ENCODE measurements at places on chromosomes 7 and 10.

- DNase-seq, result no peak
Observed at GRCh38 chr7:17709599-17709998, 230.7 kb downstream of the SNX13 start.

DNA sequence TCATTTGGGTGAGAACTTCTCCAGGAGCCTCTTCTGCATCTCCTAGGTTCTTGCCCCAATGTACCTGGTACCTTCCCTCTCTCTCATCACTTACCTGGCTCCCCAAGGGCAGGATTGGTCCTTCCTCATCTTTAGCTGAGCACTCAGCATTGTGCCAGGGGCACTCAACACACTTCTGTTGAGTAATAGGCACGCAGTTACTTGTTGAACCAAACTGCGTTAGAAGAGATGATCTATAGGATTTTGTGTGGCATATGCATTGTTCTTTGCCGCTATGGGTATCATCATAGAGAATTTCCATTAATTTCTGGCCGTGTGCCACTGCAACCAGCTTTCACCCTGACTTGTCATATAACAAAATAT, 16.4 kb downstream of the TBXAS1 start:
- no peak for DNase-seq

DNA sequence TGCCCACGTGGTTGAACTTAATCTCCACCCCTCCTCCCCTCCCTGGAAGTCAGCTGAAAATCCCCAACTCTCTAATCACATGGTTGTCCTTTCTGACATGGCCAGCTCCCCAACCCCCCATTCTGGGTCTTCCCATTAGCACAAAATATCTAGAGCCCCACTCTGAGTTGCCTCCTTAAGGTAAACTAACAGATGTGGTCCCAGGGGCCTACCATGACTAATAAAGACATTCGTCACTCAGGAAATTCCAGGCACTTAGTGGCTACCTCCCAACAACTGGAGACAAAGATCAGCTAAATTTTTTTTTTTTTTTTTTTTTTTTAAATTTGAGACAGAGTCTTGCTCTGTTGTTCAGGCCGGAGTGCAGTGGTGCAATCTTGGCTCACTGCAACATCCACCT, 21.1 kb downstream of the CCDC126 start:
- no peak for DNase-seq

DNA sequence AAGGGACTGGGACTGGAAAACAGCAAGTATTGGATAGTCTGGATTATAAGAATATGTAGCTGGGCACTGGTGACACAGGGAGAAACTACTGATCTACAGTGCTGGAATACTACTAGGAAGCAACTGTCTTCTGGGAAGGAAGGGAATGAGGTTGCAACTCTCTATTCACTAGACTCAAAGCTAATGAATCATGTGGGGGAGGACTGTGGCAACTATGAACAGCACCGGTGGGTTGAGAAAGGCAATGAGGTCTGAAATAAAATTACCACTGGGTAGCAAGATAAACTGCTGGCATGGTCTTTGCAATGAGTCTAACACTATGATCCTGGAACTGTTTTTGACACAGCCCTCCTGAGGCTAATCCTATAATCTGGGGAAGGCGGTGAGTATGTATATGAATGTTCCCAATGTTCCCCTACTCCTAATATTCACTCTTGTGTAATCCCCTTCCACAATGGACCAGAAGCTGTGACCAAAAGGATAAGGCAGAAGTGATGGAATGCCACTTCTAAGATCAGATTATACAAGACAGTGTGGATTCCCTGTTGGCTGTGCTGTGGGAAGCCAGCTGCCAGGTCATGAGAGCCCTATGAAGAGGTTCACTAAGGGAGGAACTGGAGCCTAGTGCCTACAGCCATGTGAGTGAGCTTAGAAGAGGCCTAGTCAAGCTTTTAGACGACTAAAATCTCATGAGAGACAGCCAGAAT, 101.3 kb upstream of the DNAJB12 start:
- no peak for DNase-seq

DNA sequence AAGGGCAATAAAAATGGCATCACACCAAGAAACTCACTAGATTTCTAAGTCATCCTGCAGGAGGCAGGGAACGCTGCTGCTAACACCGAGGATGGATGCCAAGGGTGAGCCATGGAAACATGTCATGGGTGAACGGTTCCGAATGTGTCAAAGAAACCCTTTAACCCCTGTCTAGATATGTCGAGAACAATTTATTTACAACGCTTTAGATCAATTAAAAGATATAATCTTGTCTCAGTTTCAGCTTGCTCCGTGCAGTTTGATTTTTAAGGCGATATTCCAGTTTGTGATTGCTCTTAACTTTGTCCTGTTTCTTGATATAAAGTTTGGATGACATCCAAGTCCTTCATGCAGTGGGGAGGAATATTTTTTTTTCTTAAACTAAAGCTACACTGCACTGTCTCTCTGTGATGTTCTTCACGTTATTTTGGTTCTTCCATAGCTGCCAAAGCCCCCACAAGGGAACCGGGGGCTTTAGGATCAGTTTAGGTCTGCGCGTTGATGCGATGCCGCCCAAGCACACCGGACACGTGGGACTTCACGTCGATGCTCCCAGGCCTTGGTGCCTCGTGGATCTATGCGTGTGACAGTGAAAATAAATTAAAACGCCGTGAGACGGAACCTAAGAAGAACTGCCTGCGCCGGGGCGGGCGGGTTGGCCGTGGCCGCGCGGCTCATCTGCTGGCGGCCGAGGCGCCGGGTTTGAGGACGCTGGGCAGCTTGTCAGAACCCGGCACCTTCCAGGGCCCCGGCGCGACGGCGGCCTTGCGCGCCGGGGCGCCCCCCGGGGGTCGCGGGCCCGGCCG, 220.3 kb downstream of the PHTF2 start:
- DNase-seq, result no peak

DNA sequence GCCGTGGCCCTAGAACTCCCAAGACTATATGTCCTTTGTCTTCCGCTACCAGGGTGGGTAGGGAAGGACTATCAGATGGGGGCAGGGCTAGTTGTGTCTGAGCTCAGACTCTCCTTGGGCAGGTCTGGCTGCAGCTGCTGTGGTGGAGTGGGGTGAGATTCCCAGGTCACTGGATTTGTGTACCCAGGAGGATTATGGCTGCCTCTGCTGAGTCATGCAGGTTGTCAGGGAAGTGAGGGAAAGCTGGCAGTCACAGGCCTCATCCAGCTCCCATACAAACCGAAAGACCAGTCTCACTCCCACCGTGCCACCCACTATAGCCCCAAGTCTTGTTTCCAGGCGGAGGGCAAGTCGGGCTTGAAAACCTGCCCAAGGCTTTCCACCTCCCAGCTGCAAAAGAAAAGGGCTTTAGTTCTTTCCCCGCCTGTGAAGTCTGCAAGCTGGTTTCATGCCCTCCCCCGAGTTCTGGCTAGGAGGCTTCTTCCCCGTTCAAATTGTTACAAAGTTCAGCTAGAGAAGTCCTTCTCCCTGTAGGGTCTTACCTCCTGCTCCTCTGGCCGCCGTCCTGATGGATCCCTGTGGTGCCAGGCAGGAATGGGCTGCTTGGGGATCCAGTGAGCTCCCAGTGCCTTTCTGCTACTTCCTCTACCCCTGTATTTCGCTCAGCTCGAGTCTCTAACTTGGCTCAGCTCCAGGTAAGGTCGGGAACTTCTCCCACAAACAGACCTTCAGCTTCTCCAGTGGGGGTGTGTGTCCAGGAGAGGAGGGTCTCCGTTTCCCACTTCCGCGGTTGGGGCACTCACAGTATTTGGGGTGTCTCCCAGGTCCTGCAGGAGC, 106.8 kb upstream of the FGL2 start:
- DNase-seq, result no peak

- DNase-seq, result no peak
Observed at GRCh38 chr7:4189131-4189570, 492.9 kb upstream of the FOXK1 start.

DNA sequence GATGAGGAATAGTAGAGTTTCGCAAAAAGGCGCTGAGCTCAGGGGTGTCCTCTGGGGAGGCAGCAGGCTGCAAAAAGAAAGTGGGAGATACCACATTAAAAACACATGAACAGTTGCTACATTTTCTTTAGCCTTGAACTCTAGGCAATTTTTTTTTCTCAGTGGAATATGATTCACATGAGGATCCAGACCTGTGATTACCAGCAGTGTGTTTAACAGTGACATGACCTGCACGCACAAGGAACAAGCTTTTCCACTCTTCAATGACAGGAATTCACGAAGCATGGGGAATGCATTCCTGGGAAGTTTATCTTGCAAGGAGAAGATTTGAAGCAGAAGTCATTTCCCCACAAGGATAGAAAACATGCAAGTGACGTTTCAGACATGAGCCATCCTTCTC, 161.6 kb downstream of the ITGA8 start:
- no peak for DNase-seq

- DNase-seq, result no peak
Observed at GRCh38 chr7:133517766-133518165, 264.9 kb downstream of the EXOC4 start.

- DNase-seq, result no peak
Observed at GRCh38 chr7:101563198-101563901, 65.7 kb downstream of the MYL10 start.

DNA sequence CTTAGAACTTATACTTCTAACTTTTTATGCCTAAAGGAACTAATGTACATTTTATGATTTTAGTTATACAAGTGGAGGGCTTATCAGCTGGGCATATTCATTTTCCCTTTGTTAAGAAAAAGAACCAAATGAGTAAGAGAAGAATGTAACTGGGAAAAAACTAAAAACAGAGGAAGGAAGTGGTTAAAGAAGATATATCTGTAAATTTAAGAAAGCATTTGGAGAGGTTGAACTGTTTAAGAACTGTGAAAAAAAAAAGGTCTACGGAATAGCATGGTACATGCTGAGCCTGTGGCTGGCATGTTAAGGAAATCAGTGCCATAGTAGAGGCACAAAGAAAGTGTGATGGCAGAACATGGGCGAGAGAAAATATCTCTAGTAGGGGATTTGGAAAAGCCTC, 6.2 kb downstream of the MDFIC start:
- DNase-seq, result no peak

- no peak for DNase-seq
Observed at GRCh38 chr10:72355214-72355555, 466 bp upstream of the DNAJB12 start.

DNA sequence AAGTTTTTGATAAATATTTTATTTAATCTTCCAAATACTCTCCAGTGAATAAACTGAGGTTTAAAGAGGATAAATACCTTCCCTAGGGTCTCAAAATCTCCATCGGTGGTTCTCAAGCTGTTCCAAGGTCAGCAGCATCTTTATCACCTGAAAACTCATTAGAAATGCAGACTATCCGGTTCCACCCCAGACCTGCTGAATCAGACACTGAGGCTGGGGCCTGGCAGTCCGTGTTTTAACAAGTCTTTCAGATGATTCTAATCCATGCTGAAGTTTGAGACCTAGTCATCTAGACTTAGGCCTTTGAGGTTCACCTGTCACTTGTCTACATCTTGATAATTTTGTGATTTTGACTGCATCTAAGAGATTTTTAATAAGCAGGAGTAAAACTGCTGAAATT, 37.5 kb downstream of the PLEKHA8 start:
- no peak for DNase-seq

DNA sequence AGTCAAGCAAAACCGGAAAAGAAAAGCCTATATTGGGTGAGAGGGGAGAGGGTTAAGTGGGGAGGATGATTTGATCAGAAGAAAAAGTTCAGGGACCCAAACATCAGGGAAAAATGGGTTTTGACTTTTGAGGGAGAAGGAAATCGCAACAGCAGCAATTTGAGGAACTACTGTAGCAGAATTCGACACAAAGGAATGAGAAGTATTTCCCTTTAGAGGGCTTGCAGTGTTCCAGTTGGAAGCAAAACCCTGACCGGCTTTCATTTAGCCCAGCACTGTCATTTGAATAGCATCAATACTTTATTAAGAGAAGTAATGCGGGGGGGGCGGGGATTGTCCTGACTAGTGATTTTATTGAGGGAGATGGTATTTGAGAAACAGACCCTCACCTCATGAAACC, 37.2 kb upstream of the GATA3 start:
- no peak for DNase-seq

DNA sequence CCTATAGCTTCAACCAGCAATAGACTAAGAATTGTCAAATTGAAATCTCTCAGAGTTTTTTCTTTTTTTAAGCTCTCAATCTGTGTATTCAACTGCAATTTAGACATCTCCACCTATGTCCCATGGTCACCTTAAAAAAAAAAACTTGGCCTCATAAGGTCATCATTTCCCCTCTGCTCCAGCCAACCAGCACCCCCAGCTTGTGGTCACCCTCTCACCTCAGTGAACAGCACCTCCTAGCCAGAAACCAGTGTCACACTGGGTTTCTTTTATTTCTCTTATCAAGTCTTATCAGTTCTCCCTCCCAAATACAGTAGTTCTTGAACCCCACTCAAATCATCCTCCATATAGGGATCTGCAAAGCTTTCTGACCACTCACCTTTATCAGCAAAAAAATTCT, 4.0 kb downstream of the ITGB1 start:
- no peak for DNase-seq

DNA sequence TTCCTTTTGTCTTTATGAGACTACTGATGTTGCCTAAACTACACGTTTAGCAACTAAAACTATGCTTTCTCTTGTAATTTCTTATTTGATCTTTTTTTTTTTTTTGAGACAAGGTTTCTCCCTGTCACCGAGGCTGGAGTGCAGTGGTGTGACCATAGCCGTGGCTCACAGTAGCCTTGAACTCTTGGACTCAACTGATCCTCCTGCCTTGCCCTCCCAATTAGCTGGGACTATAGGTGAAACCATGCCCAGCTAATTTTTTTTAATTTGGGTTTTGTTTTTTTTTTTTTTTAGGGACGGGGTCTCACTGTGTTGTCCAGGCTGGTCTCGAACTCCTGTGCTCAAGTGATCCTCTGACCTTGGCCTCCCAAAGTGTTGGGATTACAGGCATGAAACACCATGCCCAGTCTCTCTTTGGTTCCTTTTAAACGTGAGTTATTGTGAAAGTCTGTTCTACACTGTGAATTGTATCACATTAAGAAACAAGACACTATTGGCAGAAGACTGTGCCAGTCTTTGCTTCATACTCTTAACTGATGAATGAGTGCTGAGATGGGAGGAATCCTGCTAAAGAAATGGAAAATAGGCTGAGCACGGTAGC, 6.4 kb downstream of the TMEM248 start:
- no peak for DNase-seq

All from pulmonary artery endothelial cell (primary cell).